Cardiac fibroblast (primary cell): ENCODE measurements at places on chromosomes 4 and X.
A peak's percentile ranks its signal among the peaks of the same experiment; 100 is the strongest.

- DNase-seq: peak; percentile 71
Measured at GRCh38 chr4:99998062-99998867, 48.2 kb upstream of the H2AZ1 start.

DNA sequence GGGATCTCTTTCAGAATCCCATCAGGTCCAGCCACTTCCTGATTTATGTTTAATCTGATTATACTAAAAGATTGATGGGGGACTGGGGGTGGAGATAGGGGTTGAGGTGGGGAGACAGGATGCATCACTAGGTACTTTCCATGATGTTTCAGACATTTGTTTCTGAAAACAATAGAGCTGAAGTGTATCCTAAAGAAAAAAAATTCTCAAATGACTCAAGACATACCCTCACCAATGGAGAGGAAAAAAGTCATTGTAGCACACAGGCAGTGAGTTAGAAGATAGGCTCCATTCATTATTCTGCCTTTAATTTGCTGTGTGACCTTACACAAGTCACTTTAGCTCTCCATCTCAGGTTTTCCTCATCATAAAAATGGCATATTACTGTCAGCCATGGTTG lies 33.1 kb downstream of the LHFPL1 start:
- DNase-seq: no peak

DNA sequence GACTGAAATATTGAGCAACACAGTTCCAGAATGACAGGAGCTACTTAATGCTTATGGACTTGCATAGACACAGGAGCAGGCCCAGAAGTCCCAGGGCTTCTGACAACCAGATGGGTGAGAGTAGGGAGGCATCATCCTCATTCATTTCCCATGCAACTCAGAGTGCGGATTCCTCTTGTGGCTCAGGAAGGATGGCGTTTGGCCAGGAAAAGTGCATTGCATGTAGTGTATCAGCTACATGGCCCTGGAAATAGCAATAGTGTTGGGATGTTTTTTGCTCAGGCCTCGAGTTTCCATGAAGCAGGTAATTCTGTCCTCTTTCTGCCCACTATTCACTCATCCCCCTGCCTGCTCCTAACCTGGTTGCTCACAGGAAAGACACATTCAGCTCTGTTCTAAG lies 136.6 kb downstream of the PDGFRA start:
- DNase-seq: no peak

DNA sequence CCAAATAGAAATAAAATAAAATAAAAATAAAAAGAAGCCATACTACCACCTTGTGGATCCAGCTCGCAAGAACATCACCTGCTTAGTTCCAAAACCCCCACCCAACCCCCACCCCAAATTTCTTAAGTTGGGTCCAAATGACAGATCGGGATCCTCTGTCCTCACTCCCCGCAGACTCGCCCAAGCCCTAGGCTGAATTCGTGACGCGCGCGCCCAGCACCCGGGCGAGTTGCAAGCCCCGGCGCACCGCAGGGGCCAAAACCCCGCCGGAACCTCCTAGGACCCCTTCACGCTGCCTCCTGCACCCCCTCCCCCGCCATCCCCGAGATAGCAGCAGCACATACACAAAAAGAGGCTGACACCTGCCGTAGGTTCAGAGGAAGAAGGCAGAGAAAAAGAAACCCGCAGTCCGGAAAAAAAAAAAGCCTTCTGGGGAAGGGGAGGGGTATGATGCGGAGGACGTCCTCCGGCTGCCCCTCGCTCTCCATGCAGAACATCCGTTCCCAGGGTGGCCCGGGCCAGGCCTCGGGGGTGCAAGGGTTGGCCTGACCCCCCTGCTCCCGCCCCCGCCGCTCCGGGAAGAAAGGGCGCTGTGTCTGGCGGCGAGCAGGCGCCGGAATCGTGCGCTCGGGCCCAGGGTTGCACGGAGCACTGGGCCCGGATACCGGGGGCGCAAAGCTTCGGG lies 2.6 kb downstream of the NLGN4X start:
- DNase-seq: no peak

- peak; percentile 18 for DNase-seq
Measured at GRCh38 chr4:55931833-55932232, 16.9 kb upstream of the CEP135 start.

DNA sequence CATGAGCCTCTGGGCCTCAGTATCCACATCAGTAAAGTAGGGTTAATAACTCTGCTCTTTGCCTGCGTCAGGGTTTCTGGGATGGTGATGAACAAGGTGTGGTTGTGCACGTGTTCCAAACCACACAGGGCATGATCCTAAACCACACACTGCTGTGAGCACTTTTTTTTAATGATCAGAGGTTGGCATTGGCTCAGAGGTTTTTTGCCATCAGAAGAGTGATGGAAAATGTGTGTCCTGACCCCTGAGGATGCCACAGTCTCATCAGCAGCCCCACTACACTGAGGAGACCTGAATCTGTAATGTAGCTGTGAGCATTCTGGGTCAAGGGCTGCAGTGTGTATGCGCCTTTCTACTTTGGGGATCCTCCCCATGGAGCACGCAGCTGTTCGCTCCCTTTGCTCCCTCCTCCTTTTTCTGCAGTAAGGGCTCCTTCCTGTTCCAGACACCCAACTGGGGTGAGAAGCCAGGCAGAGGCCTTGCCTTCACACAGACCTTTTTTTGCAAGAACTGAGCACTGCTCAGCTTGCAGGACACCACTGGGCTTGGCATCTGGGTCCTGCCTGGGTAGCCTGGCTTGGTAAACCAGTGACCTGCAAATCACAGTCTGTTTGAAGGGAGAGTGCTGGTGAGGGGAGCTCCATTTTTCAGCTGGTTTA lies 87.5 kb downstream of the MAMLD1 start:
- DNase-seq: no peak
